ENCODE measurements at places on chromosomes 11 and 22.
A peak's percentile ranks its signal among the peaks of the same experiment; 100 is the strongest.

DNA sequence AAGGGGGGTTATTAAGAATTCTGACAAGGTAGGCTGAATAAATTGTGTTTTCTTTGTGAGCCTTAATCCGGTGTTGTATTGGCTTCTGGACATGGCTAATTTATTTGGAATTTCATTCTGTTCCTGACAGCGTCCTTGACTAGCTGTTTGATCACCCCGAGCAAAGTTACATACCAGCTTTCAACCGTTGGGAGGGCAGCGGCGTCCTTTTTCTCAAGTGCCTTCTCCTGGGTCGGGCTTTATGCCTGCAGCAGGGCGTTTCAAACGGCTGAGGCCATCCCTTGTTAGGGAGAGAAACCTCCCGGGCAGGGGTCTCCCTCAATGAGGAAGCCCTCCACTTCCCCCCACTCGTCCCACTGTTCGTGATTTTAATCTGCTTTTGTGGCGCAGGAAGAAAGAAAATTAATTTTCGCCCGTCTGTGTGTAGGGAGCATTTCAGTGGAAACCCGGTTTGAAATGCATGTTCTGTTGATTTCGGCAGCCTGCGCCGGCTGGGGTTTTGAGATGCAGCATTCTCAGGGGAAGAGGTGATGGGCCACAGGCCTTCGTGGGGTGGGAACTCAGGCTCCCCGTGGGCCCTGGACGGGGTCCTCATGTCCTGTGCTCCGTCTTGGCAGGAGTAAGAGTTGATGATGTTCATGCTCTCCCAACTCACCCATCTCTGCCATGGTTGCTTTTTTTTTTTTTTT is 2.9 kb upstream of the SMIM38 start:
- no peak for DNase-seq

GRCh38 chr11:78594814-78595213 is 20.1 kb upstream of the NARS2 start:
- DNase-seq = no peak

GRCh38 chr11:63769714-63770455 is 1.3 kb upstream of the ZFTA start:
- no peak for DNase-seq

DNA sequence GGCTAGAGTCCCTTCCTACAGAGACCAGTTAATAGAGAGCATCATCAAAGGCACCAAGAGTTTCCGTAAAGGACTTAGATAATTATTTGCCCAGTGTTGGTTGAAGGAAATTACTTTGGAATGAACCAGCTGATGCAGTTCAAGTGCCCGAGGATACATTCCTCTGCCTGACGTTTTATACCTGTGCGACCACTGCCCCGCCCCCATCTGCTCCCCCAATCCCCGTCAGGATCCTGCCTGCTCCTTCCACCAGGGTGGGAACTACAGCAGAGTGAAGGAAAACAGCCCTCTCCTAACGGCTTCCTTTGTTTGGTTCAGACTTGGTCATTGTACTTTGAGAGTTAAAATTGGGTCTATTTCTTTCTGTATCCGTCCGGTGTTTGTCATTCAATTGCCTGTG is 761.5 kb downstream of the NTM start:
- no peak for DNase-seq

DNA sequence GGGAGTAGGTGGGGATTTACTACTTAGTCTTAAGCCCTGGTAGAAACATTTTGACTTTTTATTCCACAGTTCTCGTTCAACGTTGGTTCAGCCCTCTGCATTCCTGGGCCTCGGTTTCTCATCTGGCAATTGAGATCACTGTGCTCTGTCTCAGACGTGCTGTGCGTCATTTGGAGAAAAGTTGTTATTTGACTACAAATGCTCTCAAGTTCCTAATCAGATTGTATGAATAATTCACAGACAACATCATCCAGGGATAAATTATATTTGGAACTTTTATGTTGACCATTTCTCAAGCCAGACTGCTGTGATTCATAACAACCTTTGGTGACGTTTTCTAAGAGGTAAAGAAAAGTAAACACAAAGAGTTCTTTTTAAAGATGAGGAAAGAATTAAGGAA is 69.2 kb downstream of the BLID start:
- DNase-seq = no peak

DNA sequence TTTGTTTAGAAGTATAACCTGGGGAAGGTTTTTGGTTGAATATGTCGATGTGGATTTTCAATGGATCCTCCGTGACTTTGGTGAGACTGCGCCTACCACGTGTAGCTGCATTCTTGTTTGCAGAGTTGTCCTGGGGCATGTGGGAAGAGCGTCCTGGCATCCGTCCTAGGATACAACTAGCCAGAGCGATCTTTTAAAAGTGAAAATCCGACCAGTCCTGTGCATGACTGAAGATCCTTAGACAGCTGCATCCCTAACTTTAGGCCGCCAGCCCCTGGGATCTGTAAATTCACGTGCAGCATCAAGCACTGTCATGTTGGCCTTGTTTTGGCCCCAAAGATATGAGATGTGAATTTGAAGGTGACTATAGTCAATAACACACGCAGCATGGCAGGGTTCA is 22.4 kb upstream of the THY1 start:
- no peak for DNase-seq

GRCh38 chr22:17222503-17222902 is 3.3 kb upstream of the ADA2 start:
- DNase-seq = no peak

DNA sequence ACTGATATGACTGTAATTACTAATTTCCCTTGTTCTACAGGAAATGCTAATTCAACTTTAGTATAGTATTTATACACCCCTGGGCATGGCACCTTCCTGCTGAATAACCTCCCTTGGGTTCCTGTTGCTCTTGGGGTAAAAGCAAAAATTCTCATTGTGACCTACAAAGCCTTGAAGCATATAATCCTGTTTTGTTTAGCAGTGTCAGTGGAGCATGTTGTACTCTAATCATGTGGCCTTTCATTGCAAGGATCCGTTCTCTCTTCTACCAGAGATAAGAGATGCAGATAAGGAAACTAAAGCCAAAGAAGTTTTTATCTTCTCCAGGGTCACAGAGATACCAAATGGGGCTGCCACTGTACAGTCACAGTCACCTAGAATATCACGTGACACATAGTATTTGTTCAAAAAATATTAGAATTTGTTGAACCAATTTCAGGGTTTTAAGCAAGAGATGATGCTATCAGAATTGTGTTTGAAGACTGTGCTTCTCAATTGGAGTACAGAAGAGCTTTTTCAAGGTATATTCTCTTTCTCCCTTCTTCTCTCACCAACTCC is 25.1 kb downstream of the CSRP3 start:
- no peak for DNase-seq

DNA sequence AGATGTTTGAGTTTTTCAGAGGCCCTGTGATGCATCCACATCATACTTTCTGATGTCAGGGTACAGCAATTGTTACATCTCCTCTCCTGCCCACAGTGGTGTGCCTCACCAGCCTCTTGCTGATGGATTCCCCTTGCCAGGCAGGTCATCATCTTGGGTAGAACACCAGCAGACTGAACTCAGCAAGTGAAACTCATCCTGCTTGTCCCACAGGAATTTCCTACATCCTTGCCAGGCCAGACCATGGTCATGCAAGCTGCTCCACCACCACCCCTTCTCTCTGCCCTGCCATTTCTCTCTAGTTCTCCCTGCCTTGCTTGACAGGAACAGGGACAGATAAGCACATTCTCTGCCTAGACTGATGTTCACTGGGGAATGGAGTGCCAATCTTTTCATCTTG is 85.9 kb downstream of the PAX6 start:
- DNase-seq = no peak

- DNase-seq = no peak
Observed at GRCh38 chr11:362642-363442, 6.5 kb upstream of the B4GALNT4 start.

- no peak for DNase-seq
Observed at GRCh38 chr11:103659206-103659618, 377.2 kb upstream of the DDI1 start.

GRCh38 chr22:29755889-29756288 is 10.9 kb downstream of the ZMAT5 start:
- DNase-seq = no peak

GRCh38 chr11:12218909-12219308 is 108.5 kb downstream of the MICAL2 start:
- DNase-seq = no peak

DNA sequence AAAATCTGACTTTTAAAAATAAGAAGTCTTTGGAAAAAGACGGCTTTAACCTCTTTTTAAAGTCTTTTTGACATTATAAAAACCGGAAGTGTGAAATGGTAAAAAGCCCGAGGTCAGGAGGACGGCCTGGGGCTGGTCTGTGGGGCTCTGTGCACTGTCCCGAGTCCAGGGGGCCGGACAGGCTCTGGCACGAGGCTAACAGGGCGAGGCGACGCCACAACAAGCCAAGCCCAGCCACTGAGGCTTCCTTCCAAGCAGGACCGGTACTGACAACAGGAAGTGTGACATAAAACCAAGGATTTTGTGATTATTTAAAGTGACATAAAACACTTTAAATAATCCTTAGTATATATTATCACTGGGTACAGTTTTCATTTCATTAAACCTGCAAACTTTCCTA is 39.2 kb downstream of the BRD1 start:
- DNase-seq = no peak

GRCh38 chr11:118643142-118643994 is 36.0 kb downstream of the PHLDB1 start:
- DNase-seq = no peak

DNA sequence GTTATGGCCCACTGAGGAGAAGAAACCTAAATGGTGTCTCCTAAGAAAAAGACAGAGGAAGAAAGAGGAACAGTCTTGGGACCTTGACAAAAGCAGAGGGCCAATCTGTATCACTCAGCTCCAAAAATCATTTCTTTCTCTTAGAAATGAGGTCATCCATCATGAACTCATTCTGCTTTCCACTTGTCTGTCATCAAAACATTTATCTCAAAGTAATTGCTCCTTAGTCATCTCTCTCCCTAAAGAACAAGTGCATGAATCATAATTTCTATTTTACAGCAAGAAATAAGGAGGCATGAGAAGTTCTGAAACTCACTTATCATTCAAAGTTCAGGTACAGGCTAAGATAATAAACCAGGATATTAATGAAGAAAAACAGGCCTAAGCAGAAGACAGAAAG is 375.6 kb downstream of the KCNA4 start:
- DNase-seq = no peak

DNA sequence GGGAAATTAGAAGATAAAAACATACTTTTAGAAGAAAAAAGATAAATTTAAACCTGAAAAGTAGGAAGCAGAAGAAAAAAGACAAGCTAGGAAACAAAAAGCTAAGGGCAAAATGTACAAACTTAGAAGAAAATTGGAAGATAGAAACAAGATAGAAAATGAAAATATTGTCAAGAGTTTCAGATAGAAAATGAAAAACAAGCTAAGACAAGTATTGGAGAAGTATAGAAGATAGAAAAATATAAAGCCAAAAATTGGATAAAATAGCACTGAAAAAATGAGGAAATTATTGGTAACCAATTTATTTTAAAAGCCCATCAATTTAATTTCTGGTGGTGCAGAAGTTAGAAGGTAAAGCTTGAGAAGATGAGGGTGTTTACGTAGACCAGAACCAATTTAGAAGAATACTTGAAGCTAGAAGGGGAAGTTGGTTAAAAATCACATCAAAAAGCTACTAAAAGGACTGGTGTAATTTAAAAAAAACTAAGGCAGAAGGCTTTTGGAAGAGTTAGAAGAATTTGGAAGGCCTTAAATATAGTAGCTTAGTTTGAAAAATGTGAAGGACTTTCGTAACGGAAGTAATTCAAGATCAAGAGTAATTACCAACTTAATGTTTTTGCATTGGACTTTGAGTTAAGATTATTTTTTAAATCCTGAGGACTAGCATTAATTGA is 1.0 kb downstream of the MALAT1 start:
- DNase-seq = peak; percentile 49

- DNase-seq = no peak
Observed at GRCh38 chr11:2569321-2569721, 124.5 kb downstream of the KCNQ1 start.

DNA sequence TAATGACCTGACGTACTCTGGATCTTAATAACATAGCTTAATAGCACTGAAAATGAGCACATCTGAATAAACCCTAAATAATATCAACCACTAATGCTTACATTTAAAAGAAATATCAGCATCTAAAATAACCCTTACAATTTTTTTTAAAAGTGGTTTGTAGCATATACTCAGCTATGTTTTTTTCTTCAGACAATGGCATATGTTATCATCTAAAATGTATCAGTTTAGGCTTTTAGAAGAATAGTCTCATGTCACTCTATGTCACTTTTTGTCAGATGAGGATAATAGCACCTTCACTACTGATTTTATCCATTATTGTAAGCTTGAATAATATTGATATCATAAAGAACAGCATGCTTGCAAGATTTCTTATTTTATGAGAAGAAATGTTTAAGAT is 654.9 kb upstream of the ANO5 start:
- DNase-seq = no peak

GRCh38 chr11:130612291-130612851 is 163.9 kb downstream of the ADAMTS15 start:
- DNase-seq = no peak

DNA sequence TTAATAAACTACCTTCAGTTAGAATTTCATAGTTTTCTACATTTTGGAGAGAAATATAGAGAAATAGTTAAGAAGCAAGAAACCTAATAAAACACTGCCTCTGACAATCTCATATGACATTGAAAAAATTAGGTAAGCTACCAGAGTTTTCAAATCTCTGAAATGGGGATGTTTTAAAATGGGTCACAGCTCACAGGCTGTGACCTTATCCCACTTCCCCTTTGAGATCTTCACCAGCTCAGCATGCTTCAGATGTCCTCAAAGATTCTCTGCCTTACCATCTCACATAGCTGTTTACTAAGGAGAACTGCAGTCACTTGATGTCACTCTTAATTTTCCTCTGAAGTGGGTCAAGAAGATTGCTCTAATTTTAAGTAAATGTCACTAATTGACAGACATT is 717.8 kb downstream of the JRKL start:
- no peak for DNase-seq

DNA sequence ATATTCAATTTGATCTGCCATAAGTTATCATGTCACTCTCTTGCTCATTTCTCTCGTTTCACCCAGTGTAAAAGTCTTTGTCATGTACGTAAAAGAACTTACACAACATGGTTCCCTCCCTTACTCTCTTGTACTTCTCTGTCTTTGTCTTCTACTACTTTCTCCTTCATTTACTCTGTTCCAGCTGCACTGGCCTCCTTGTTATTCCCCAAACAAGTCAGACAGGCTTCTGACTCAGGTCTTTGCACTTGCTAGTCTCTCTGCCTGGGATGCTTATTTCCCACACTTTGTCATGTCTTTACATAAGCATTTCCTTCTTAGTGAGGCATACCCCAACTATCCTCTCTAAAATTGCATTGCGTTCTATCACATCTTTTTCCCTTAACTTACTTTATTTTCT is 117.3 kb downstream of the CYP2R1 start:
- DNase-seq = no peak

GRCh38 chr11:58503361-58503856 is 4.5 kb downstream of the OR5B21 start:
- no peak for DNase-seq
